ENCODE measurements at places on chromosomes 3 and 15.

- peak; percentile 68 for DNase-seq
Observed at GRCh38 chr3:173066044-173067004, 74.7 kb downstream of the SPATA16 start.

- DNase-seq = no peak
Observed at GRCh38 chr15:73033611-73034010, 18.7 kb upstream of the NEO1 start.

DNA sequence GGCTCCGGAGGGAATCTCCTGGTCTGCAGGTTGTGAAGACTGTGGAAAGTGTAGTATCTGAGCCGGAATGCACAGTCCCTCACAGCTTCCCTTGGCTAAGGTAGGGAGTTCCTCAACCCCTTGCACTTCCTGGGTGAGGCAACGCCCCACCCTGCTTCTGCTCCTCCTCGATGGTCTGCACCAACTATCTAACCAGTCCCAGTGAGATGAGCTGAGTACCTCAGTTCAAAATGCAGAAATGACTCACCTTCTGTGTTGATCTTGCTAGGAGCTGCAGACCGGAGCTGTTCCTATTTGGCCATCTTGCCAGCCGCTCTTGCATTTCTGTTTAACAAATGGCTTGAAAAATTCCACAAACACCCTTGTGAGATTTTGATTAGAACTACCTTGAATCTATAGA is 156.1 kb downstream of the STXBP5L start:
- DNase-seq = no peak

DNA sequence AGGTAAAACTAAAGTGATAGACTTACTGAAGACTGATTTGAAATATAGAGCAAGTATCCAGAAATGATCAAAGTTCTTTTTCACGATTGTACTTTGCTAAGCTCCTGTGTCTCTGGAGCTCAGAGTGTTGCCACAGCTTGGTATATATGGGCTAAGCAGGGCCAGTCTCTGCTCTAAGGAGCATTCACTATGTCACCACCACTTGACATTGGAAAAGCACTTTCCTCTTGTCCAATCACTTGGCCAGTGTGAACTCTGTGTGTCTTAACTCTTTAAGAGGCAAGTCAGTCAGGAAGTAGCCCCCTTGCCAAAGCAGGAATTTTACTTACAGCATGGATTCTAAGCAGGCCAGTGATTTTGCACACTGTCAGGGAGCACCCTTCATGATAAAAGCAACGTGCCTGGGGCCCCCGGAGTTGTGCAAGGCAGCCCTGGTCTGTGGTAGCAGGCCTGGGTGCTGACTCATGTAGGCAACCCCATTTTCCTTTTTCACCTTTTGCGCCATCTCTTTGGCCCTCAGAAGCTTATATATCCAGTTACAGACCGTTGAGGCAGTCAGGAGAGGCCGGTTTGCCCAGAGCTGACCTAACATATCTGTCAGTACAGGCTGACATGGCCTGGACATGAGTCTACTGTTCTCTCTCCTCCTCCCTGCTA is 73.0 kb downstream of the HCN4 start:
- DNase-seq = no peak

- no peak for DNase-seq
Observed at GRCh38 chr3:69126999-69127398, 4.6 kb upstream of the LMOD3 start.

DNA sequence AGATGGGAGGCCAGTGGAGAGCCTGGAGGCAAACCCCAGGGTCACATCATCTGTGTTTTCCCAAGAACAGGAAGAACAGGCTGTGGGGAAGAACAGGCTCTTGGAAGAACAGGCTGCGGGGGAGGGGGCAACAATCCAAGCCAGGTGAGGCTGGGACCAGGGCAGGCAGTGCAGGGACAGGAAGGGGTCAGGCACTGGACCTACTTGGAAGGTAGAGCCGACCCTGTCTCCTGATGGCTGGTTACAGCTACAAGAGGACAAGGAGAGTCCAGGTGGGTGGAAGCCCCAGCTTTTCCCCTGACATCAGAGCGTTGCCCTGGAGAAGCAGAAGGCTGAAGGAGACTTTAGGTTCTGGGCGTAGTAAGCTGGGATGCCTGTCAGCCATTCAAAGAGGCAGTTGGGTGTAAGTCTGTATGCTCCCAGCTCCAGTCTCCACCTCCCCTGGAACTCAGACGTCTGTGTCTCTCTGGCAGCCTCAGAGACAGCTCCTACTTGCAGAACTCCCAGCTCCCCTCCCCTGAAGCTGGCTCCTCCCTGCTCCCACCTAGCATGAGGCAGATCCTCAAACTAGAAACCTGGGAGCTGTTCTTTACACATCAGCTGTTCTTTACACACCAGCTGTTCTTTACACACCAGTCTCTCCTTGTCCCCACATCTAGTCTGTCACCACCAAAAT is 130.9 kb downstream of the DNAJB8 start:
- no peak for DNase-seq

GRCh38 chr15:55654561-55655031 is 66.5 kb upstream of the PYGO1 start:
- DNase-seq = no peak

DNA sequence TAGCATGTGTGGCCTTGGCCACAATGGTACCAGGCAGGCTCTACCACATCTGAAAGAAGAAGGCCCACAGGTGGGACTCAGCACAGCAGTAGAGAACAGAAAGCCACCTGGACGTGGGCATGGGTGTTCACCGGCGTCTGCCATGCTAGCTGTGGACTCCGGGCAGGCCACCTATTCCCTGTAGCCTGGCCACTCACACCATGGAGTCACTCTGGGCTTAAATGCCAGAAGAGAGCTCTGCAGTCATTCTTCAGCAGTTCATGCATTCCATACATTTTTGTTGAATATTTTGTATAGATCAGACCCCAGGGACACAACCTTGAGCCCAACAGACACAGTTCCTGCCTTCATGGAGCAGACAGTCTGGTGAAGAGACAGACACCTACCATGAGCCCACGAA is 138.6 kb downstream of the SRGAP3 start:
- DNase-seq = no peak

GRCh38 chr15:54789376-54789775 is 407.4 kb downstream of the RSL24D1 start:
- no peak for DNase-seq

DNA sequence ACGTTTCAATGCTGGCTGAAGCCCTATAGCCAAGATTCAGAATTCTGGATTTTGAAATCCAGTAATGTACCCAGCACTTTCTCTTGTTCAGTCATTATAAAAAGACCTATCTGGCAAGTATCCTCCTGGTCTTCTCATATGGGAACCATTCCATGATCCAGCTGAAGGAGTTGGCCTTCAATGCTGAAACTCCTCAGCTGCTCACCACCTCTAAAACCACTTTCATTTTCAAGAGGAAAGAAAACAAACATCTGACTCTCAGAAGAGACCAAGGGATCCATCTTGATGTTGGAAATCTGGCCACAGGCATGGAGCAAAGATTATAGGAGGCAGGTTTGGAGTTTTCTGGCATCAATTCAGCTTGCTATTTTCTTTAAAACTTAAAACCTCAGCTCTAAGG is 235.4 kb downstream of the FMN1 start:
- DNase-seq = no peak

DNA sequence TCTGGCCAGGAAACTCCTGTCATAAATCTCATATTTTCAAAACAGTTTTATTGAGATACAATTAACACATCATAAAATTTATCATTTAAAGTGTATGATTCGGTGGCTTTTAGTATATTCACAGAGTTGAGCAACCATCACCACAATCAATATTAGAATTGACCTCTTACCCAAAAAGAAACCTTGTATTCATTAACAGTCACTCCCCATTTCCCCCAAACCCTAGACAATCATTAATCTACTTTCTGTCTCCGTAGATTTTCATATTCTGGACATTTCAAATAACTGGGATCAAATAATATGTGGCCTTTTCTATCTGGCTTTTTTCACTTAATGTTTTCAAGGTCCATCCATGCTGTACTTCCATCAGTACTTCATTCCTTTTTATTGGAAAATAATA is 145.7 kb upstream of the RORA start:
- no peak for DNase-seq

DNA sequence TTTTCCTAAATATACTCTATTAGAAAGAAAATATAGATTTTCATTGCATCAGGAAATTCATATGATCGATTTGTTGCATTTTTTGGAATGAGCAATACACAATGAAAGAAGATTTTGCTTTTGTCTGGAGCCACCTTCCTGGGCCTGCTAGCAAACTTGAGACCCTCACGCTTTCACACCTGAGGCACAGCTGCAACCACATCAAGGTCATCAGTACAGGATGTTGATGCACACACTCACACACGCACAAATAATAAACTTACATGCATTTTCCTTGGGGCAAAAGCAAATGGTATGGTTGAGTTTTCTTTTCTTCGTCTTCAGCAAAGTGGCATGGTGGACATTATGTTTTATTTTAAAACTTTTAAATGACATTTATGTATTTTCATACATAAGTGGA is 64.8 kb upstream of the SATB1 start:
- no peak for DNase-seq

- DNase-seq = no peak
Observed at GRCh38 chr3:142263112-142263511, 37.7 kb upstream of the GK5 start.

DNA sequence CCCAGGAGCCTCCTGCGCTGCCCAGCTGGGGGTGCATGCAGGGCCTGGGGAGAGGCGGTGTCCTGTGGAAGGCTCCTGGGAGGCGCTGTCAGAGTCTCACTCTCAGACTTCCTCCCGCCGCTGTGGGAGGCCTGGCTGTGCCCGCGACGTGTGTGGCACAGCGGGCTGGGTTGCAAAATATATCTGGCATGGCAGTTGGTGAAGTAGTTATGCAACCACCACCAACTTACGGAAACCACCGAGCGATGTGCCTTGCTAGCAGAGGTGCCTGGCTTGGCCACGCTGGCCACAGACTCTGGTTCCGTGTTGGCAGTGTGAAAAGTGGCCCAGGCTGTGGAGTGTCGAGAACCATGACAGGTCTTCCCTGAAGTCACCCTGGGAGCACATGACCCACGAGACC is 30.6 kb upstream of the GATA2 start:
- no peak for DNase-seq

Measured in left lung (tissue), 14 donors.